CD4-positive, alpha-beta T cell treated with Interleukin-12 subunit alpha and Interleukin-12 subunit beta, for 1 hour (primary cell): ENCODE measurements at places on chromosomes 5 and 9.

DNA sequence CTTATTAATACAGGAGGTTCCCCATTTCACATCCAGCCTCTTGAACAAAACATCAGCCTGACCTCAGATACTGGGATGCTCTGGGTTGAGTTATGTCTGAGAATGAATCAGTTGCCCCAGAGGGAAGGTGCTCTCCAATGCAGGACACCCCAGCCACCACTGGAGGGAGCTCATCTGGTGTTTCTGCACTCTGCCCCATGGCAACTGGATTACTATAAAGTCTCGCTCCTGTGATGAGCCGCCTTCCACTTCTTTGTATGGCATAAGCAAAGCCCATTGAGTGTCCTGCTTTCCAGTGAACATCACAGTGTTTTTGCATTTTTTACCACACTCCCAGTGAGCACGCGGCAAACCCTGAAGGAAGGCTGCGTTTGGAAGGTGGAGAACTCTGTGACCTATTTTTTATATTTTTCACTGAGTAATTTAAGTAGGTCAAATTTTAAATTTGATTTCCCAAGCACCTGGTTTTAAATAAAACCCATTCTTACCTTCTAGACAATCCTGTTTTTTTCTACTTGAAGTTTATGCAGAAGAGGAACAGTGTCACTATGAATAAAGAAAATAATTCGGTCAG, 176.9 kb upstream of the WWC1 start:
- DNase-seq, result peak; percentile 23

DNA sequence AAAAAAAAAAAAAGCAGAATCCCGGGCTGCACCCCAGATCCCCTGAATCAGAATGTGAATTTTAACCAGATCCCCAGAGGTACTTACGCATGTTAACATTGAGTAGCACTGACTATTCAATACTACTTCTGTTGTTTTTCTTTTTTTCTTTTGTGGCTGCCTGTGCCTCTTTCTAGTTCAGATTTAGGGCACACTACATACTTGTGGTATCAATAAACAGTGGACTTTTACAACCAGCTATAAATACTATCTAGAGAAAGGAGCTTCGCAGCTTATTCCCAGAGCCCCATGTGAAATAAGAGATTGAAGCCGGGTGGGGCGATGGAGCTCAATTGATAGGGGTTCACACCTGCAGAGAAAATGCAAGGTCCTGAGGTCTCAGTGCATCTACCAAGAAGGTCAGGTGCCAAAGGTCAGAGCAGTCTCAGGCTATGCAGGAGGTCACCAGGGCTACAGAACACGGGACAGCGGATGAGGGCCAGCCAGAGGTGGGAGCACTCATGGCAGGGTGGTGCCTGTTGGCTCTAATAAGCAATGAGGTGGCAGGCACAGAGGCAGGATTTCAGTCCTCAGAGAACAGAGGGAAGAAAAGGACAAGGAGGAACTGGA, 22.3 kb downstream of the WWC1 start:
- DNase-seq, result no peak

DNA sequence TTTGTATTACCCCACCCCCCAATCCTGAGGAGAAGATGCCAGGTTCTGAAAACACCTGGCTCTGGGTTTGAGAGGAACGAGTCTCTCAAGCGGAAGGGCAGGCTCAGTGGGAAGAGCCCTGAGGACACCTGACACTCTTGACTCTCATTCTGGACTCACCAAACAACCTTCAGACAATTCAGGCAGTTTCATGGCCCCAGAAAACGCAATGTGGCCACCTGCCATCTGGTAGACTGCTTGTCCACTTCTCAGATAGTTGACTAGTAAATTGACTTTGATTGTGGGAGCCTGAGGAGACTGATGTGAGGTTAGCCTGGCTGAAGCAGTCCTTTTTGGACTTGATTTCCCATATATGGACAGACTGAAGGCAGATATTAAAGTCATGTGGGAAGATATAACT, 117.5 kb upstream of the FSTL4 start:
- DNase-seq, result no peak

DNA sequence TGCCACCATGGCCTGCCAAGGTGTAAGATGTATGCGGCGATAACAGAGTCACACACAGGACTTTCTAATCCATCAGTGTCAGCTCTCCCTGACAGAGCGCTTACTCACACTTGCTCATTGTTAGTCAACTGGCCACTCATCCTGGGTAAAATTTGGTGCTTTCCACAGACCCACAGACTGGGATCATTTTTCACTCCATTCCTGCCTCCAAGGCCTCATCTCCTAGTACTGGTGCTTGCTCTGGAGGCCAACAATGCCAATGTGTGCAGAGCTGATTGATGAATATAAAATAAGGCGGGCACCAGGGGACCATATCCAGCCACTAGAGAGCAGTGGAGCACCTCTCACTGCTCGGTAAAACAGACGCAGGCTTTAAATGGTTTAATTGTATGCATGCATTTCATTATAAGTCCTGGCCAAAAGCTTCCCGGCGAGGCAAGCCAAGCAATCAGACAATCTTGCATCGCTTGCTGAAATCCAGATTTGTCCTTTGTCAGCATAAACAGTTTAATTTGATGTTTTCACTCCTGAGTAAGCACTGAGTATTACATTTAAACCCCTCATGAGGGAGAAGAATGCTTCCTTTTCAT, 22.3 kb downstream of the PSMB7 start:
- DNase-seq, result no peak

DNA sequence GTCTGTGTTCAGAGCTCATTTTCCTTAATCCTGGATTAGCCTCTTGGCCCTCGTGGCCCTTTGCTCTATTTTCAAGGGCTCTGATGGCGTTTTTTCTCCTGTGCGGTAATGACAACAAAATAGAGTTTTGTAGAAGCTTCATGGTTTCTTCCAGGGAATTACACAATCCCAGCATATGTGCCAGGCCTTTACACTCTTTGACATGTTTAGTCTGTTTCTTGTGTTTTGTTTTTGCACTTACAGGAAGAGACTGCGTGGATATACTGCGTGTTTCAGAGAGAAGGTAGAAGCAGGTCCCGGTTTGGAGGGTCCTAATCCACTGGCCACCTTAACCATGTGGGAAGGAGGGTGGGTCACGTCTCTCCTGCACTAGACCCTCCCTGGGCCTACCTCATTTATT, 400.2 kb upstream of the IRX4 start:
- no peak for DNase-seq

DNA sequence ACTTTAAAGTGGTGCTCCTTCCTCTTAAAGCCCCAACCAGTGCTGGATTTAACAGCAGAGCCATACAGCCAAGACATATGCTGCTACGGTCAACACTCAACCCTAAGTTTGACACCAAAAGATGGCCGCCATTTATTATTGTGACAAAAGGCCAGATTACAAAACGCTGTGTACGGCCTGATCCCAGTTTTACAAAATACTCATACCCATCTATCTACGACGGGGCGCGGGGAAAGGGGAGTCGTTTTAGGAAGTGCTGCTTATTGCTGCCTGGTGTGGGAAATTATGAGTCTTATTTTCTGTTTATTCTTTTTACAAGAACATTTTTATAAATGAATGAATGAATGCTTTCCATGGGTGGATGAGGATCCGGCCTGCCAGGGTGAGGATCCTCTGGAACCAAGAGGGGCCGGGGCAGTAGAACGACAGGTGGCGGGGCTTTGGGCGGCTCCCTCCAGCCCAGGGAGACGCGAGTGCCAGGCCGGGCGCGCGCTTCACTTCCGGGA, 457 bp upstream of the IDNK start:
- DNase-seq, result peak; percentile 53

- no peak for DNase-seq
These were observed 210.1 kb downstream of the PSAT1 start for GRCh38 chr9:78507037-78507436.

GRCh38 chr5:163947848-163948666, 442.6 kb downstream of the MAT2B start:
- no peak for DNase-seq

- DNase-seq, result no peak
These were observed 32.0 kb upstream of the SPTLC1 start for GRCh38 chr9:92147030-92147851.

DNA sequence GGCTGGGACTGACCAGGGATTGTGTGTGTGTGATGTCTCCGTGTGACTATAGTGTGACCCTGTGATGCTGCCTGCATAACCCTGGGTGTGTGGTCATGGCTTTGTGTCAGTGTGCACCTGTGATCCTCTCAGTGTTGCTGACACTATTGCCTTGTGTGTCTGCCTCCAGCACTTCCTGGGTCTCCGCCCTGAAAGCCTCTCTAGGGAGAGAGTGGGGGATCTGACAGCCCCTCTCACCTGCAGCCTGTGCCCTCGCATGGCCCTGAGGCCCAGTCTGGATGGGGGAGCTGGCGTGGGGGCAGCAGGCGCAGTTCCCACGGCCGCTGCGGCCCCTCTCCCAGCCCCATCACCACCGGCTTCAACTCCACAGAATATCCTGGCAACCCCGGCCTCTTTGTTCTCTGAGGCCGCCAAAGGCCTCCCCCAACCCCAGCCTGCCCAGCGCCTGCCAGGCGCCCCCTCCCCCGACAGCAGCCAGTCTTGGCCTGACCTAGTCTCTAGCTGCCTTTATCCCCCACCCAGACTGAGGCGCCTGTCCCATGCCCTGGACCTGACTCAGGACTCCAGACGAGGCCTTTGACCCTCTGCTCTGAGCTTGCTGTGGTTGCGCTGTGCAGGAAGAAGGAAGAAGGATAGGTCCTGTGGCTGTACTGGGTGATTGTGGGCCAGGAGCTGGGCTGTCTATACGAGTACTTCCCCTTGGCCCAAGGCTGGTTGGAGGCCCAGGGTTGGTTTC, 38.7 kb downstream of the CXXC5 start:
- DNase-seq, result no peak

- no peak for DNase-seq
These were observed 14.9 kb downstream of the ADAMTS2 start for GRCh38 chr5:179330186-179330900.

DNA sequence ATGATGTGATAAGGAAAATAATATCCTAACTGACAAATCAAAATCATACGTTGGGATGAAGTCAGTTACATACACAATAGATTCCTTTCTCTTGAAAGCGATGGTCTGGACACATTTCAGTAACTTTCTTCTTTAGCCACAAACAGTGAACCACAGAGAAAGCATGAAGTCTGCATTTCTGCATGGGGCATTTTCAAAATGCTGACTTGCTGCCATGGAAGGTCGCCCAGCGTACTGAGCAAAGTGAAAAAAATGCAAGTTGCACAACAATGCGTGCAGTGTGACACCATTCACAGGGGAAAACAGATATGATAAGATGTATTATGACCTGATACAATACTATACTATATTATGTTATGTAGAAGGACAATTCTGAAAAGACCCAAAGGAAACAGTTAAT, 146.3 kb downstream of the SNX18 start:
- no peak for DNase-seq

DNA sequence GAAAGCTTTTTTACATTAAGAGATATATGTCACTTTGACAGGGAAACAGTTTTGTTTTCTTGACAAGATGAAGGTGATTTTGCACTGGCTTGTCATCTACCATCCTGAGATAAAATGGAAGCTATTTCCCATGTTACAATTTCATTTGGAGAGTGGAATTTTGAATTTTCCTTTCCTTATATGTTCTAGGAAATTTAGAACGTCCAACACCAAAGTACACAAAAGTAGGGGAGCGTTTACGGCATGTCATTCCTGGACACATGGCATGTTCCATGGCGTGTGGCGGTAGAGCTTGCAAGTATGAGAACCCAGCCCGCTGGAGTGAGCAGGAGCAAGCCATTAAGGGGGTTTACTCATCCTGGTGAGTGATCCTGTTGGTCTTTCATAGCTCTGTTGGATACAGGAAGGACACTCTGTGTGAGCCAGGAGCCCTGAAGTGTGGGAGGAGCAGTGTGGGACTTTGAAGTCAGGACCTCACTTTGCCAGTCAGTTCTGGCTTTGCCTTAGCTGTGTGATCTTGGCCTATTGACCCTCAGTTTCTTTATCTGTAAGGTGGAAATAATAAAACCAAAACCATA, 887 bp downstream of the PTPDC1 start:
- DNase-seq, result no peak

GRCh38 chr5:145976431-145977155, 40.2 kb downstream of the SH3RF2 start:
- DNase-seq, result no peak

DNA sequence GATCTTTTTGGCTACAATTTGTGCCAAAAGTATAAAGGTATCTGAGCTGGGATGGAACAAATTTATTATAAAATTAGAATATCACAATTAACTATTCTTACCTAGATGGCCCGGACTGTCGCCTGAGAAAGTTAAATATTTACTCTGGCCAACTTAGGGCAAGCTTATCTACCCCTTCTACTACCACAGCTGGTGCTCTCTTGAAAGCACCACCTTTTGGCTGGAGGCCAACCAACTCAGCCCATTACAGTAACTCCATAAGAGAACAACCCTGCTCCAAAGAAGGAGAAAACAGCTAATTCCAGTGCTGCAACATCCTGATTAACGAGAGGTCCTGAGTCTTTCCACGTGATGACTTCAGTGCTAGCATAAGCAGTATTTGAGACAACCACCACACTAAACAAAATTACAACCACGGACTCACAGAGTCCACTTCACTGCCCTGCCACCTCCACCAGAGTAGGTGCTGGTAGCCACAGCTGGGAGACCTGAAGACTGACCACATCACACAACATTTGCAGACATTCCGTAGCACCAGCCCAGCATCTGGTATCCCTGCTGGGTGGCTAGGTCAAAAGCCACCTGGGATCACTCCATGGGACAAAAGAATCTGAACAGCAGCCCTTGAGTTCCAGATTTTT, 43.2 kb downstream of the RGMB start:
- no peak for DNase-seq

DNA sequence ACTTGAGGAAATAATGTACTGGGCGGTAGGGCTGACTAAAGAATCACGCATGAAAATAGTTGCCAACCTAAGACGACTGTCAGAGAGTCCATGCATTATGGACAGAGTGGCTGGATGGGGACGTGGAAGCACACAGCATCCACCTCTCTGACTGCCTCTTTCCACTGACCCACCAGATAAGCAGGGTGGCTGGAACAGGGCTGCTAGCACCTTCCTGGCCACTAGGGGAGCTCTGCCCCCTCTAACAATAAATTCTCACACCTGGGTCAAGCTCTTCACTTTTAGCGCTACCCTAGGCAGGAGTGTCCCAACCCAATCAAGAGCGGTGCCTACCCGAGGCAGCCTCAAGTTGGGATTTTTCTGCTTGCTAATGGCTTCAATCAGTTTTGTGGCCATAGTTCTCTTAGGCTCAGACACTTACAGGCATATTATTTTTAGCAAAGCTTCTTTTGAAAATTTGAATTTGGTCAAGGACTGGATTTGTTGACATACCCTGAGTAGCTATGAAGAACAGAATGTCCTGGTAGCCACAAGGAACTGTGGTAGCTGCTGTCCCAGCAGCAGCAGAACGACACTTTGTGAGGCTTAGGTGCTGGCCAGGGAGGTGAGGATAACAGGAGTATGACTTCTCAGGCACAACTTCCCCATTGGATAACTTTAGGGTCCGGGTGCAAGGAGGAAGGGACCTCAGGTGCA, 6.9 kb upstream of the TPM2 start:
- DNase-seq, result peak; percentile 71

GRCh38 chr5:74415695-74416102, 224.8 kb downstream of the ENC1 start:
- no peak for DNase-seq

DNA sequence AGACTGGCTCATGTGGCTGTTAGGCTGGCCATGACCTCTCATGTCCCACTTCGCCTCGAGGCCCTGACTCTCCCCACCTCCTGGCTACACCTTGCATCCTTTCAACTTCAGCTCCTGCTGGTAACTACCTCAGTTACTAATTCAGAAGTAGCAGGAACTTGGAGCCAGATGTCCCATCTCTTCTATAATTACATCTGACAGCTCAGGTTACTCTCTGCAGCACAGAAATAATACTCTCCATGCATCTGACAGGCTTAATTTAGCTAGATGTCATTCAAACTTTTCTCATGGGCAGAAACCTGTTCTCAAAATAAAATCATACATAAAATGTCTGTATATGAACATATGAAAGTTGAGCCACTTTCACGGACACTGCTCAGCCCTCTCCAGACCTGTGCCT, 92.2 kb upstream of the IL33 start:
- no peak for DNase-seq
